ENCODE measurements at places on chromosomes 5 and 9.

DNA sequence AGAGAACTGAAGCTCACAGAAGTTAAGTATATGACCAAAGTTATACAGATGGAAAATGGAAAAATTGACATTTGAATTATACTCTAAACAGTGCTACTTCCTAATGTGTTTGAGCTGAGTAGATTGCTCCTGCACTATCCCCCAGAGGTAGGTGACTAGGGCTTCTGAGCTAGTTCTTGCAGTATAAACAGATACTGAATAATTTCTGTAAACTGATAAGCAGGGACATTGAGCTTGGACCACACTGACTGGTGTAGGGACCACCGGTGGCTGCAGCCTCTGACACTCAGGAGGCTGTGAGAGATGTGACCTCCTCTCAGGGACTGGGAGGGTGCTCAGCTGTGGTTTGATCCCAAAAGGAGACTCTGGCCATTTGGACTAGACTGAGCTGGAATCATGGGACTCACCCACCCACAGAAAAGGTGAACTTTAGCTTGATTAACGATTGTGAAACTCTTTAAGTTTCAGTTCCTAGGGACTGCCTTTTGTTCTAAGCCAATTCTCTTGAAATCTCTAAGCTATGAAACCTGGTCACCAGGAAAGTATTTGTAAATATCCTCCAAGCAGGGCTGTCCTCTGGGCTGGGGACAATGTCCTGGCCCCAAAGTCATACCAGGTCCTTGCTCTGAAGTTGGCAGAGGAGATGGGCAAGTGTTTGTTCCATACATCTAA lies 291.5 kb downstream of the SEC61B start:
- no peak for DNase-seq

- DNase-seq = no peak
Observed at GRCh38 chr9:130124085-130124860, 47.9 kb upstream of the NCS1 start.

DNA sequence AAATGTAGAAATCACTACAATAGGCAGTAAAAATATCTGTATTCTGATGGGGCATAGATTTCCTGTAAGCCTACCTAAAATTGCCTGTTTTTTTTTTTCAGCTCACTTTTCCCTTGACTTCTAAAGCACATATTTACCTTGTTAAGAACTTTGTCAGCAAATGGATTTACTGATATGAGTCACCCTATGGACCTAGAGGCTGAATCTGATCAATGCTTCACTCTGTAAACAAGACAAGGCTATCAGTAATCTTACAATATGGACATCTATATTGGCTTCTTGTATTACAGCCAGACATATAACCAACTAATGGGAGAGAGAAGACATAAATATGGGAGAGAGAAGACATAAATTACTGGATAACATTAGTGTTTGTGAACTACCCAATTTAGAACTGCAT lies 792.7 kb upstream of the CHD1 start:
- DNase-seq = no peak

DNA sequence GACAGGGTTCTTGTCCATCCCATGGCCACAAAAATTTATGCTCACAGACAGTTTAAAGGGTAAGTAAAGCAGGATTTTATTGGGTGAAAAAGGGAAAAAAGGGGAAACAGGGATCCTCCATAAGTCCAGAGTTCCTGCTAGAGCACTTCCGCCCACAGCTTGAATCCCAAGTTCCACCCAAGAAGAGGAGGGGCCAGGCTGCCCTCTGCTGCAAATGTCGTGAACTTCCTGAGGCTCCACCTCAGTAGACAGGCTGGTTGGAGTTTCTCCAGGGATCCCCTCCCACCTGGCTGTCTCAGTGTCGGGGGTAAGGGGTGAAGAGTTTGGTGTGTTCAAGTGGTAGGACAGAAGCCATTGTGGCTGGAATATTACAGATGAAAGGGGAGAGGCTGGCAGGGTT lies 275.0 kb upstream of the SGCD start:
- no peak for DNase-seq

DNA sequence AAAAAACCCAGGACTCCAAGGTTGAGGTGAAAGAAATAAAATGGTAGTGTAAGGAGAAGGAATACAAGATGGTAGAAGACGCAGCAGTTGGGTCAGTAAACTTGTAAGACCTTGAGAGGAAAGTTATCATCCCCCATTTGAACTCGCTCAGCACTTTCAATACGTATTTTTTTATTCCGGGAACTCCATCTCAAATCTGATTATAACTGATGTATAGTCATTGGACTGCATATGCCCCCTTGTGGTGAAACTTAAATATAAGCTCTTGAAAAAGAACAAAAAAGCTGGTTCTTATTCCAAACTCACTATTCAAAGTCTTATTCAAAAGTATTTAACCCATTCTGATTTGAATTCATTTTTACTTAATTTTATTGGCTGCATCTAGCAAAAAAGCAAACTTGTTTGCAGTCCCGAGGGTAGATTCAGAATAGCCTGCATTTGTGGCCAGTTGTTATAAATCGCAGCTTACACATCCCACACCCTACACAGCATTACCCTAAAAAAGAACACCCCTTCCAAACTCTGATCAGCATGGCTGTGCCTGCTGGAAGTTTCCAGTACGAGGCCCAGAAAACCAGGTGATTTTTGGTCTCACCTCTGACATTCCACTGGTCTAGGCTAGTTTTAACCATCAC lies 118.0 kb downstream of the ESM1 start:
- no peak for DNase-seq
